NCI-H1436 treated with DMSO at 0.1 percent for 48 hours (cell line): ENCODE measurements at places on chromosomes 2 and 18.

- no peak for DNase-seq
Measured at GRCh38 chr2:30147196-30147714, 448 bp downstream of the YPEL5 start.

- DNase-seq, result no peak
Measured at GRCh38 chr2:110983133-110983532, 137.6 kb upstream of the BCL2L11 start.

DNA sequence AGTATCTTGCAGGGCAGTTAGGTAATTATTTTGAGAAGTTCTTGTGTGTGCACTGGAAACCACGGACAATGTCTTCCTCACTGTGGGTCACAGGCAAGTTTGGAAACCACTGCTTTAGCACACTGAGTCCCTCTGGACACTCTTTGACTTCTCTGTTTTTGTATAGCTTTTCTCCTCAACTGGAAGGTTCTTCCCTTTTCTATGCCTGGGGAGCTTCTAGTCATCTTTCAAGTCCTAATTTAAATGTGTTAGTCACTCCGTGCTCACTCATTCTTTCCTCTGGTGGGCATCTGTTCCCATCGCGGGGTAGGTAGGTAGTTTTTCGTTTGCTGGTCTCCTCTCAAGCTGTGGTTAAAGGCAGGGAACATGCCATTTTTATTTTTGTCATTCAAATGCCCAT is 32.1 kb downstream of the E2F6 start:
- no peak for DNase-seq

- no peak for DNase-seq
Measured at GRCh38 chr2:66105066-66105753, 329.7 kb upstream of the MEIS1 start.

- no peak for DNase-seq
Measured at GRCh38 chr2:17962876-17963275, 84.4 kb downstream of the KCNS3 start.

GRCh38 chr2:241724975-241725870 is 9.2 kb upstream of the D2HGDH start:
- no peak for DNase-seq

- DNase-seq, result no peak
Measured at GRCh38 chr2:136250131-136250530, 132.2 kb upstream of the CXCR4 start.
